ENCODE measurements at places on chromosomes 7 and 10.

- peak; percentile 37 for DNase-seq
Measured at GRCh38 chr7:36659172-36659516, 65.2 kb downstream of the AOAH start.

DNA sequence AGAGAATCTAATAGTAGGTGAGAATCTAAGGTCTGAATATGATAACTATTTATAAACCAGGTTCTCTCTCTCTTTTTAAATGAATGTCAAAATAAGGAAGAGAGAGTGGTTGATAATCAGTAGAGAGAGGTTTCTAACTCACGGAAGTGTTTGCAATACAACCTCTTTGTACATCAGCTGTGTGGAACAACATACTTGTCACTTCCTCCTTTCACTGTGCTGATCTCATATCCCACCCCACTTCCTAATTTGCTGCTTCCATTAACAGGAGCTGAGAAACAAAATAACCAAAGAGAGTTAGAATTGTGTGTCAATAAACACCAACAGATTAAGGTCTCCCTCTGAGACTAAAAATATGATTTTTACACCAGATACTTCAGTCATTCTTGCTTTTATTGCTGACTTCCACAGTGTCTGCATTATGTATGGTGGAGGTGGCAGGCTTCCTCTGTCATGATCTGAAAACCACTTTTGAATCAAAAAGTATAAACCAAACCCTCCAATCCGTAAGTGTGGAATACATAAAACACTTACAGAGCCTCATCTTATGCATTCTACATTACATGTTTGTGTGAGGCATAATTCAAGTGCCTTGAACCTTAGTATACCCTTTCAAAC, 25.0 kb downstream of the CACUL1 start:
- no peak for DNase-seq

- DNase-seq: no peak
Measured at GRCh38 chr10:119642556-119643111, 8.5 kb upstream of the BAG3 start.

DNA sequence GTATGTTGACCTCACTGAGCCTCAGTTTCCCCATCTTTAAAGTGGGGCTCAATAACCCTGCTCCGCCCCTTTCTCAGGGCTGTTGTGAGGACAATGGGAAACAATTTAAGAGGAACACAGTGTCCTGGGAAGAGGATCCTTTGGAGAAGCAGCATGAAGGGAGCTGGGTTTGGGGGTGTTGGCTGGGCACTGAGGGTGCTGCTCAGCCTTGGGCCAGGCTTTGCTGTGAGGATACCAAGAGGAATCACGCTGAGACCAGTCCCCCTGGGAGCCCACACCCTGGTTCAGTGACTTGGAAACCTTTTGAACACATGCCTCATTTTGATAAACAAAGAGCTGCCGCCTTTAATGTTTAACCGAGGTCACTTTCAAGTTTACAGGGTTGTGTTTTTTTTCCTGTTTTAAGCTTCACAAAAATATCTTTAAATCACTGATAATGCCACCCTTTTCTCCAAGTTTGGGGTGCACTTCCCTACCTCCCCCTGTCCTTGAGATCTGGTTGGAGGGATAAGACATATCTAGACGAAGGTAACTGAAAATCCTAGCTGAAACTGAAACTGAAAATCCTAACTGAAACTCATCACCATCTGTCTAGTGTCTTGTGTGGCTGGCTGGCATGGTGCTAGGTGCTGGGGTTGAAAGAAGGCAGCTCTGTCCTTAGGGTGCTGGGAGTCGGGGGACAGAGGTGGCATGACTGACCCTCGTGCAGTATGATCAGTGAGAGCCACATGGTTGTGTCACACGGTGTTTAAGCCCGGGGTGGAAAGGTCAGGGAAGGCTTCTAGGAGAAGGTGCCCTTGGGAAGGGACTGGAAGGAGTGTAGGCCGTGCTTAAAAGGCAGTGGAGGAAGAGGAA, 27.7 kb downstream of the ZNF775 start:
- DNase-seq: no peak

DNA sequence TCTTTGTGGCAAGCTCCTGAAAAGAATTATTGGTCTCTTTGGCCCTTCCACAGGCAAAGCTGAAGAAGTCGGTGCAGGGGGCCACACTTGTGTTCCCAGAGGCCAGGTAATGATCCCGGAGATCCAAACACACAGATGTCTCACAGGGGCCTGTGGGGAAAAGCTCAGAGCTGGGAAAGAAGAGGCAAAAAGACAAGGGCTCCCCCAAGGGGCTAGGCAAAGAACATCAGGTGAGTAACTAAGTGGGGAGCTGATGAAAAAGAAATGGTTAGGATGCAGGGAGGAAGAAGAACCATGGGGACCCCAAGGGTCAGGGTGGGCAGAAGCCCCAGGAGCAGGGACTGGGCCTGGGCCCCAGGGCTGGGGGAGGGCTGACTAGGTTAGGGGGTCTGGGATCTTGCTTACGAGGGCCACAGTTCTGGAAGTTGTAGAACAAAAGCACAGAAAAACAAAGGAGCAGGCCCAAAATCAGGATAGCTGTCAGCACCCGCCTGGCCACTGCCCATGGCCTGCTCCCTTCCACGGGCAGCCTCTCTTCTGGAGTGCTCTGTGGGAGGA, 1.1 kb downstream of the KEL start:
- no peak for DNase-seq

- DNase-seq: no peak
Measured at GRCh38 chr10:59085711-59086502, 90.5 kb upstream of the PHYHIPL start.

DNA sequence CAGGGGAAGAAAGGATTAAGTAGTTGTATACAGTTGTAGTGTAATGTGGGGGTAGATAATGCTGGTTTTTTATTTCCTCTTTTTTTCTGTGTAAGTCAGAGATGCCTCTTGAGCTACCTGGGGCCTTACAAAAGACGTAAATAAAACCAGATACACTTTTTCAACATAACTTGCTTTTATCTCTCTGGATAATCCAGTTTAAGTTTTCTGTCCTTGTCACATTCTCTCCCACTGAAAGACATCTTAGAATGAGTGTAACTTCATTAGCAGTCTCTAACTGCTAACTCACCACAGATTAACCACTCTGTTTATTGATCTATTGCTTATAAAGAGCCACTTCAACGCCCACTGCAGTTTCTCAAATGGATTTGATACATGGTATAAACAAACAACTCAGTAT, 64.1 kb upstream of the LRRN3 start:
- DNase-seq: no peak

DNA sequence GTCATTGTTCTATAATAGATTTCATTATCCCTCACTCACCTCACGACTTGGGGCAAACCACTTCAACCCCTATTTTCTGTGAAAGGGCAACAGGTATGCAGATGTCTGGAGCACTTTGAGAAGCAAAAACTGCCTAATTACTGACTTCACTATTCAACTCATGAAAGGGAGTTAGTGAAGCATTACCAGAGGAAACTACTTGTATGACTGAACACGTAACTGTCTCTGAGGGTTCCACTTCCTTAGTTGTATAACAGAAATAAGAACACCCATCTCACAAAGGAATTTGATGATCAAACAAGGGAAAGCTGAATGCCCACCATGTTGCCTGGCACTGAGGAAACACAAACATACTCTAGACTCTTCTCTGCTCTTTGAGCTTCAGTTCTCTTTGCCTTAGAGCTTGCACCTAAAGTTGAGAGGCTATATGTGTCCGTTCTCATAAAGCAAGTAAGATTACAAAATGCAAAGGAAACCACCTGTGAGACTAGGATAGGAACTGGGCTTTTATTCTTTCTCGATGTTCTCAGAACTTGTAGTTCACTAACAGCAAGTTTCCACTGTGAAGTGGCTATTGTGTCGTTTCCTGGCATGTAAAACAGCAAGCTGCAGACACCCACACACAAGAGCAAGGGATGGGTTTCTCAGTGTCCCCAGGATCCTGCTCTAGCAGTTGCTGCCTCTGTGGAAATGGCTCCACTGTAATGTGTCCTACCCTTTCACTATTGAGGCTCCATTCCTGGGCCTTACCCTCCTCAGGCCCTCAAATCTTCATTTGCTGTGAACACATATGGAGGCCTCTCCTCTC, 2.6 kb downstream of the TMEM243 start:
- no peak for DNase-seq
